MCF 10A (cell line): ENCODE measurements at places on chromosomes 1 and 21.

- DNase-seq = no peak
Observed at GRCh38 chr1:229407206-229408026, 26.5 kb downstream of the ACTA1 start.

GRCh38 chr1:115666702-115667101 lies 24.9 kb downstream of the VANGL1 start:
- DNase-seq = no peak

GRCh38 chr1:88697503-88697902 lies 13.4 kb downstream of the PKN2 start:
- no peak for DNase-seq

DNA sequence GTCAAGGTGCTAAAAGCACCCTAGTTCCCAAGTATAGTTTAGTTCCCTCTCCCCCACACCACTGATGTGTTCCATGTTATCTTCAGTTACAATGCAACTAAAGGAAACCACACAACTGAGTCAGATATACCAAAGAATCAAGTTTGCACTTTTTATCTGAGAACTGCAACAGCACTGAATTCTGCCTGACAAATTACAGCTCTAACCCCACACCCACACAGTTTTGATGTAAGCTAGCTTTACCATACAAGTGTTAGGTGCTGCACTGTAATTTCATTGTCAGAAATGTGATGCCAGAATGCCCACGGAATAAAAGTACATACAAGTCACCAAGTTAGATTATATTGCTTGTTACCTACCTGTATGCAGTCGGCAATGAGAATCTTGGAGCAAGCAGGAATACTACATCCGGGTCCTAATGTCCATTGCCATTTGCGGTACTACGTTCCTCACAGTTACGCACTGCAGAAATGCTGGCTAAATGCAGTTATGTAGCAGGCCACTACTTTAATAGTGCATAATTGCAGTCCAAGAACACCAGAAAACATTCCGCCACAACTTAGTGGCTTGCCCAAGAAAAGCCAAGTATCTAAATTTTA lies 12.1 kb downstream of the SFPQ start:
- DNase-seq = no peak

GRCh38 chr1:161390559-161390858 lies 22.8 kb upstream of the CFAP126 start:
- DNase-seq = no peak

DNA sequence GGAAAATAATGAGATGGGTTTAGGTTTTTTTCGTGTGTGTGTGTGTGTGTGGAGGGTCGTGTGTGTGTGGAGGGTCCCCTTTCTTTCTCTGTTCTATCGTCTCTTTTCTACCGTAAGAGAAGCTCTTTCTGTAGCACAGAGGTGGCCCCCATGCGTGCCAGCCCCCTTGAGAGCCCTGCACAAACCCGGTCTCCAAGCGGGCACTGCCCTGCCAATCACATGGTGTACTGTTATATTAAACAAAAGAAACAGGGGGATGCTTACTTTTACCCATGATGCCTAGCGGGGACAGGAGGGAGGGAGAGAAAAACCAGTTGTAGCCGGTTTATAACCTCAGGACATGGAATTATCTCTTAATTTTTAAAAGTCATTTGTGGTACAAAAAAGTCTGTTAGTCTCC lies 41.0 kb downstream of the GATAD2B start:
- DNase-seq = no peak

GRCh38 chr1:39735731-39736130 lies 3.0 kb upstream of the PPIE start:
- DNase-seq = no peak

- DNase-seq = no peak
Observed at GRCh38 chr1:6409053-6409452, 10.7 kb downstream of the HES2 start.

DNA sequence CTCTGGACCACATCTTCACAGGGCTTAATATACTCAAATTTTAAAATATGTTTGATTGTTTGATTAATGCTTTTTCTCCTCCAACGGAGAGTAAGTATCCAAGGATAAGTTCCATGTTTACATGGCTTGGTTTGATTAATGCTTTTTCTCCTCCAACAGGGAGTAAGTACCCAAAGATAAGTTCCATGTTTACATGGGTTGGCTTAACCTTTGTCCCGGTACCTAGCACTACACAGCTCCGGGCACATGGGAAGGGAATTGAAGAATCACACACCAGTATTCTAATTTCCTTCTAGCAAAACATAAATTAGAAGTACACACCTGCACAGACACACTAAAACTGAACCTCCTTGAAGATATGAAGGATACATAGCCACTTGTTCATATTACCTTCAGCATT lies 77.5 kb downstream of the ARID4B start:
- no peak for DNase-seq

DNA sequence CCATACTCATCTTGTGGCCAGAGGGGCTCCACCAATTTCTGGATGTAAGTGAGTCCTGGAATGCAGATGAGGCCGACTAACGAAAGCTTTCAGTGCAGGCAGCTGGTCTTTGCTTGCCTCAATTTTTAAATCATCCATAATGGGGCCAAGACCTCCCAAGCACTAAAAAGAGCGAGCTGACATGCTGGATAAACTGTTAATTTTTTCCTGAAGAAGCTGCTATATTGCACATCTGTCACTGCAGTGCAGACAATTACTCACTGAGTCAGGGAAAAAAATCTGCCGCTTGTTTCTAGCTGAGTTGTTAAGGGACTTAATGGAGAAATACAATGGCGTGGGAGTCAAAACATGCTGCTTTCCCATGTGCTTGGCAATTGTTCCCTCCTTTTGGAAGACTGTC lies 205.5 kb downstream of the GPATCH2 start:
- no peak for DNase-seq

GRCh38 chr1:113957984-113958383 lies 21.3 kb upstream of the OLFML3 start:
- no peak for DNase-seq

DNA sequence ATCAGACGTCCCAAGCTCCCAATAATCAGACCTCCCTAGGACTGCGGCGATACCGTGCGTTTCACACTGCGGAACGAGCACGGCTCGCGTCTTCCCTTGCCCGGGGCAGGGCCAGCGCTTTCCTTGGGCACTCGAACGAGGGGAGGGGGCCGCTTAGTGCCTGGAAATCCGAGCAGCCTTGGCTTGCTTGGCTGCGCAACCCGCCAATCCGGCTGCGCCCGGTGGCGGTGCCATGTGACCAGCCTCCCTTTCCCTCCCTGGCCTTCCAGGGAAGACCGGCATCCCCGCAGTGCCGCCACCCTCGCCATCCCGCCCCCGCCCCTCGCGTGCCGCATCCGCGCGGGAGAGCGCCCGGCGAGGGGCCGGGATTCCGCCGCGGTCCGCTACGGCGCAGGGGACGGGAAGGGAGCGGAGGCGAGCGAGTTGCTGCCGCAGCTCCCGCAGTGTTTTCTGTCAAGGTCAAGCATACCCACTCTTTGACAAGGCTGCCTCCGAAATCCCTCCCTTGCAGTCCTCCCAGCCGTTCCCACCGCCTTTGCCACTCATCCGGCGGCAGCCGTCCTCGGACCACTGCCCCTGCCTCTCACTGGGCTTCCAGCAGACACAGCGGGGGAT lies 8.3 kb upstream of the RNF19B start:
- no peak for DNase-seq

DNA sequence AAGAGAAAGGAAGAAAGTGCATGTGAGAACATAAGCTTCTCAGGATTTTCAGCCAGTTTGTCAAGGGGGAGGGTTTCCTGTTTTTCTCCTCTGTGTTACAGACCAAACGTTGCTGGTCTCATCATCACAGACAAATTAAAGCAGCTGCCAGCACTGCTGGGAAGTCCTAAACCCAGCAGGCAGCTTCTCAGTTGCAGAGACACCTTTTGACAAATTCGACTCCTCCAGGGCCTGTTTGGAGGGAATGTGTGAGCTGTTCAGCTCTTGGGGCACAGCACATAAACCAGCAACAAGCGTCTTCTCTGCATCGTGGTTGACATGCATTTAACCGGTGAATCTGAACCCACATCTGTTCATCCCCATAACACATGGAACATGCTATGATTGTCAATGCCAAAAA lies 454.6 kb upstream of the RUNX1 start:
- no peak for DNase-seq

DNA sequence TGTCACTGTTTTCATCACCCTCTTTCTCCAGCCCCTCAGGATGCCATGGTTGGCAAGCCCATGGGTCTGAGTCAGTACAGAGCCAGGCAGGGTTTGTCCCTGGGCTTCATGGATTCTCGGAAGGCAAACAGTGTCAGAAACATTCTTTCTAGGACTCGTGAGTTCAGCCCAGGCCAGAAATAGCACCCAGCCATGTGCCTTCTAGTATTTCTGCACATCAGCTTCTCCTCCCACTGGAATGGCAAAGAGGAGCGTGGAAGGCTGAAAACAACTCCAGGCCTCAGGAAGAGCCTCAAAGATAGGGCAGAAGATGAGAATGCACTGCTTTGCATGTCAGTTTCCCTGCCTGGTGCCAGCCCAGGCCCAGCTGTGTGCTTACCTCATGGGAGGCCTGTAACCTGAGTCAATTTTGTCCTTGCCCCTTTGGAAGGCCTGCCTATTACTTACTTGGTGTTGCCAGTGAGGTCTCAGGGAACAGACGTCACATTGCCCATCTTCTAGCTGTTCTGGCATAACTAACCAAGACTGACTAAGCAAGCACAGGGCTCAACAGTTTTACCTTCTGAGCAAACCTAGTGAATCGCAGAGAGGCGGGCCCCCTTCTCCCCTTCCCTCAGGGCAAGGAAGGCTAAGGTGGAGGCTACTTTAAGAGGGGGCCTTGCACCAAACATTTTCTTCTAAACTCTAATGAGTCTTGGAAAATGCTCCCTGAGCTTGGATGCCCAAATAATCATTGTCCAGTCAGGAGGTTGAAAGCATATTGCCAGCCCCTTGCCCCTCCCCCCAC lies 42.4 kb downstream of the GLUL start:
- DNase-seq = no peak

DNA sequence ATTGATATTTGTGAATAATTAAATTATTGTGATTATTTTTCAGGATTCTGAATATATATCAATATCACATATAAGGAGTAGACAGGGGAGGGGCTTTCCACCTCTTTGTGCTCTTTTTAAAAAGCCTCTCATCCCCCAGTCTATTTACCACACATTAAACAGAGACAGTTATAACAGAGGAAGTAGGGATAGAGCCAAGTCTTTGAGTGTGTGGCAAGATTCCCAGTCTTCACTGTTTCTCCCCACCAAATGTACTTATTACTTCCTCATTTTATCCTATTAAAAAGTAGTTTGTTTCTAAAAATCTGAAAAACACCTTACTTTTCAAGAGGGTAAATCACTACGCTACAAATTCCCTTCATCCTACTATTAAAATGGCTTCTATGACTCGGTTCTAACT lies 46.7 kb downstream of the EPS15 start:
- no peak for DNase-seq

DNA sequence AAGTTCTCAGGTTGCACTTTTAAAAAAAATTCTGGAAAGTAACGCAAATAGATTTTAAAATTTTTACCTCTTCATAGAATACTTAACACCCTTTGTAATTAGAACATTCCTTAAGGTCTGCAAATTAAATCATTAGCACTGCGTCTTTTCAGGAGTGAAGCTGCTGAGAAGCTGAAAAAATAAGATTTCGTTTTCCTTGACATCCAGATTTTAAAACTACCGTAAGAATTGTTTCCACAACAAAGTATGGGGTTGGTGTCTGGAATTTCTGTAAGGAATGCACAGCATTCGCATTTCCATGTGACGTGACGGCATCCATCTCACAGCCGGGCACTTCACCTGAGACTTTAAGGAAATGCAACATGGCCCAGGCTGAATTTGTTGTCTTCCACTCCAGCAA lies 76.3 kb upstream of the COX20 start:
- DNase-seq = no peak

DNA sequence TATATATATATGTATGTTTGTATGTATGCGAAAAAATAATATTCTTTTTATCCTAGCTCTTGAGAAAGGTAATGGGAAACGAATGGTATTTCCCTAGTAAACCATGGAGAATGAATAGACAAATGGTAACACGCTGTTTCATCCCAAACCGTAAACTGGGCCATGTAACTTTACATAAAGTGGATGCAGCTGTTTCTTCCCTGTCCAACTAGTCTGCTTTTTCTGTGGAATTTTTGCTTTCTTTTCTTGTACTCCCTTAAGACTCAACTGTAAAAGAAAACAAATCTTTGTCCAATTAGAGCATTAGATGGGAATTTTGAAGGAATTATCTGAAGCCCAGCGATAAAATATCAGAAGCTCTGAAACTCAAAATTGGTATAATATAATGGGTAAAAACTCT lies 198.1 kb downstream of the NFIA start:
- no peak for DNase-seq

DNA sequence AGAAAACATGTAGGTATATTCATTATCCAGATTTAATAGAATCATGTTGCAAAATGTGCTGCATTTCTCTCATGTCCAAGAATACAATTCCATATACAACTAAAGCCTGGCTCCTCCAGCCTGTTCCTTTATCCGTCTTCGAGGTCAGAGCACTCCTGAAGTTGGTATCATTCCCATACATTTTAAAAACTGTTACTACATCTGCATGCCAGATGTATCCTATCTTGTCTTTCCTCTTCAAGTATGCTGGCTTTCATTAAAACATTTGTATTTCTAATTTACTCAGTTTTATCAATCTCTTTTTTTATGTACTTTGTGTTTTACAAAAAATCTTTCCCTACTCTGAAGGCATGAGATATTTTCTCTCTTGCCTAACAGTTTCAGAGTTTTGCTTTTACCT lies 536.6 kb upstream of the USP24 start:
- no peak for DNase-seq

DNA sequence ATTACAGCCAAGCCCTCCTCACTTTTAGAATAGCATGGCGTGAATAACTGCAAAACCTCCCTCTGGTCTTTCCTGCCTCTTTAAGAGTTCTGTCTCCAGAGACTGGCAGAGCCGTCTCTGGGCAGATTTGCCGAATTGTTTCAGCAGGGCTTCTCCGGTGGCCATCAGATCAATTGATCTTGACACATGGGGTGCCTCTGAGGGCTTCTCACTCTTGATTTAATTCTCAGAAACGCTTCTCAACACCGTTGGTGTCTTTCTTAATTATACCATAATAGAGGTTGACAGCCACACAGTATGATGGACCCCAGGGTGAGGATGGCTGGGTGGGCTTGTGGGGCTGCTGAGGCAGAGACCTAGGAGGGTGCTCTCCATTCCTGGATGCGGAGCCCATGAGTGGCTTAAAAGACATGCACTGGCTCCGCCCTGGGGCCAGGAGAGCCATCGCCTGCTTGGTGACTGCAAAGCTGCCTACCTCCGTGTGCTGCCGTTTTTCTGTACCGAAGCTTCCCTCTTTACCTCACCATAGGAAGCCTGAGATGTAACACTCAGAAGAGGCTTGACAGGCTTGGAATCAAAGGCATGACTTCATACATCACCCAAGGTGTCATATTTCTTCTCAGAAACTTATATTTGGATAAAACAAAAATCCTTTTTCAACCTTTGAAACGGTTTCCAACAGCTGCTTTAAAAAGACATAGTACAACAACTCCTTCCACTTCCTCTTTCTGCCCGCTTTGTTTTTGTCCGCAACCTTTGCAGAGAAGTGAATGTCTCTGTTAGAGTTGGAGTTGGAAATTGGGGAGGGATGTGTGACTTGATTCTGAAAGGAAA lies 82.9 kb downstream of the GALNT2 start:
- no peak for DNase-seq
